Fibroblast of gingiva (primary cell): ENCODE measurements at places on chromosomes 16 and 17.

DNA sequence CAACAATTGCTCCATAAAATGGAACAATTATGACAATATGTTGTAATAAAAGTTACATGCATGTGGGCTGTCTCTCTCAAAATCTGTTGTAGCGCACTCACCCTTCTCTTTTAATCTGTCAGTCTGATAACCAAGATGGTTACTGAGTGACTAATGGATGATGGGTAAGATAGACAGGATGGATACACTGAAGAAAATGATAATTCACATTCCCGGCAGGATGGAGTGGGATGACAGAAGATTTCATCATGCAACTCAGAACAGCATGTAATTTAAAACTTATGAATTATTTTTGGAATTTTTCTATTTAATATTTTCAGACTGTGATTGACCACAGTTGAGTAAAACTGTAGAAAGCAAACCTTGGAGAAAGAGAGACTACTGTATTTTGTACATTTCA is 30.5 kb downstream of the CDH13 start:
- DNase-seq: peak; percentile 72

DNA sequence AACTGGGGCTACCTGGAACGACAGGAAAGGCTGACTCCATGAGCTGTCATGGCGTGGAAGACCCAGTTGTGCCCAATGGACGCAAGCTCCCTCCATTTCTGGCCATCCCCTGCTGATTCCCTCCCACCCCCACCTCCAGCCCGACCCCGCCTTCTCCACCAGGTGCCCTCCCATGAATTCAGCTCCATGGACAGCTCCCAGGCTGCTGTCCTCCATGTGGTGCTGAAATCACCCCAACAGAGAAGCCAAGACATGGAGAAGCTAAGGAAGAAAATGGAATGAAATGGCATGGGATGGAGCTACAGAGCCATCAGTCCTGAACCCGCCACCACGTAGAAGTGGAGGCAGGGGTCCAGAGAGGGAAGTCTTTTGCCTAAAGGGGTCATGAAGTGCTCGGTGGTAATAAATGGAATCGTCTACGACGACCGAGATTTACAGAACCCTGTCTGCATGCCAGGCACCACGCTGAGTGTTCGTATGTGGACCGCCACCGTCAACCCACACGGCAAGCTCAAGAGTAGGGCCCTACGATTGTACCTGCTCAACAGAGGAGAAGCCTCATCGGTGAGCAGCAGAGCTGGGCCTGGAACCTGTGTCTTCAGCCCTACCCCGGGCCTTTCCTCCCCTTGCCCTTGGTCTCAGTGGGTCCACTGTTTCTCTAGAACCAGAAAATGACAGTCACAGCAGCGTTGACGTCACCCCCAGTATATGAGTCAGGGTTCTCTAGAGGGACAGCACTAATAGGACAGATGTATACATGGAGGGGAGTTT is 9.3 kb upstream of the ZC3H18 start:
- no peak for DNase-seq

- DNase-seq: no peak
These were observed 23.2 kb downstream of the ZNF213 start for GRCh38 chr16:3158026-3158509.

GRCh38 chr16:14236401-14236800 is 165.3 kb downstream of the MRTFB start:
- DNase-seq: no peak

DNA sequence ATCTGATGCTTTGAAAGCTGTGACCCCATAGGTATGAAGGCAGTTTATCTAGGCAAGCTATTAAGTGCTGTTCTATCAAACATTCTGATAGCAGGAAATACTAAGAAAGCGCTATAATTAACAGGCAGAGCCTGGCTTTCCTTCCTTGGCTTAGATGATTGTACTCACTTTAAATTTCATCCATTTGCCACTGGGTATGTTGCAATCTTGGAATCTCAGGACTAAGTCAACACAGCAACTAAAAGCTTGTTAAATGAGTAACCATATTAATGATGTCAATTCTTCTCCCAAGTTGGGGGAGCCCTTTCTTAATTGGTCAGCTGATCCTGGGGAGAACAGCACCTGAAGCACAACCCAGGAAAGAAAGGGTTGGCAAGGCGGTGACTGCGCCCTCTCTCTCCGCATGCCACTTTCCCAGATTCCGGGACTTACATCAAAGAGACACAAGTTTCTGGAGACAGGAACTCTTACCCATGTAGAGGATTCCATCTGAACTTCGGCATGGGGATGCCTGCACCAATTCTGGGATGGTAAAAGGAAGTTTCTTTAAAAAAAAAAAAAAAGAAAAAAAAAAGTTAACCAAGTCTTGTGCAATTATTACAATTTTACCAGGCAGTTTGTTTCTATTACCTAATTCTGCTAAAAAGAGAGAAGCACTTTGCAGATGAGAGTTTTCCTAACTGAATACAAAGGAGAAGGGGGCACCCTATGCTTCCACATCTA is 54.4 kb upstream of the ICAM2 start:
- peak; percentile 64 for DNase-seq

- DNase-seq: no peak
These were observed 157.7 kb upstream of the RPL38 start for GRCh38 chr17:74045608-74046280.

DNA sequence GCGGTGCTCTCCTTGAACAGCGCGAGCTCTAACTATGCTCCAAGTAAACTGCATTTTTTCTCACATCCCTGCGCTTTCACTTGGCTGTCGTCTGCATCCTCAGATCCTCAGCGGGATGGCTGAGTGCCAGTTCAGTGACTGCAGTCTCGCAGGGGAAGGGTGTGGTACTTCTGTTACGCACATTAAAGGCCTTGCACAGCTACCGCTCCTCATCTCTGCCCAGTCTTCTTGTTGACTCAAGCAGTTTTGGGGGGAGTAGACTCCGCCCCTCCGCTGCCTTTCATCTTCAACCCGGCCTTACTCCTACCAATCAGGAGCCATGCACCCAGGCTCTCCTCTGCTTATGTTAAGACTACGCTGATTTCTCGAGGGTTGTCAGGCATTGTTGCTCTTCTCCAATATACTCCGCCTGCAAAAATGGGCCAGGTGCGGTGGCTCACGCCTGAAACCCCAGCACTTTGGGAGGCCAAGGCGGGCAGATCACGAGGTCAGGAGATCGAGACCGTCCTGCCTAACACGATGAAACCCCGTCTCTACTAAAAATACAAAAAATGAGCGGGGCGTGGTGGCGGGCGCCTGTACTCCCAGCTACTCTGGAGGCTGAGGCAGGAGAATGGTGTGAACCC is 10.0 kb downstream of the ATP5PD start:
- peak; percentile 13 for DNase-seq

DNA sequence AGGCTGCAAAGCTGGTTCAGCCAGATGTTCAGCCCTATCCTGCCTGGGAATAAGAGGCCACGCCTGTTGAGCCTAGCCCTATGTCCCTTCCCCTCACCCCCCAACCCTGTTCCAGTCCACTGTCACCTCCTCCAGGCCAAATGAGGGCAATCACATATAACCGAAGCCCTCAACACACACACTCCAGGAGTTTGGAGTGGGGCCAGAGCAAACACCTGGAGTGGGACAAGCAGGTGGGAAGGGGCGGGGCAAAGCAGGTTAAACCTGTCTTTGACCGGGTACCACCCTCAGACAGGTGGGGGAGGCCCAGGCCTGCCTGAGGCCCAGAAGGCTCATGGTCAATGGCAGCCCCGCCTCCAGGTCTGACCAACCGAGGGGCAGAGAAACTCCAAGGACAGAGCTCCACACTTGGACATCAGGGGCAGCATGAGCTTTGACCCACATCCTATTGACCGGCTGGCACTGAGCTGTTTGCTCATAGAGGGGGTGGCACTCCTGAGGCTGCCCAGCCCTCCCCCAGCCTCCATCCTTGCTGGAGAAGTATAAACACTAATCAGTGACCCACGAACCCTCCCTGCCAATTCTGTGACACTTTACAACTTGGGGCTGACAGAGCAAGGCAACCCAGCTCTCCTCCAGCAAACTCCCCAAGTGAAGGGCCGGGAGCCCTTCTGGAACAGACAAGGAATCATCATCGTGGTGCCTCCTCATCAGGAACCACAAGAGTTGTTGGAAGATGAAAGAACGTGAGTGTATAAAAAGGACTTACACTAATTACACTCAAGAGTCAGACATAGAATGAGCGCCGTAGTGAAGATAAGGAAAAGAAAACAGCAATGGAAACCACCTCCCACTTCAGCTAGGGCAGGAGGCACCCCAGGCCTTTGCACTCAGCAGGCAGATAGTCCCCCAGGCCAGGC is 1.5 kb downstream of the ESRP2 start:
- no peak for DNase-seq

DNA sequence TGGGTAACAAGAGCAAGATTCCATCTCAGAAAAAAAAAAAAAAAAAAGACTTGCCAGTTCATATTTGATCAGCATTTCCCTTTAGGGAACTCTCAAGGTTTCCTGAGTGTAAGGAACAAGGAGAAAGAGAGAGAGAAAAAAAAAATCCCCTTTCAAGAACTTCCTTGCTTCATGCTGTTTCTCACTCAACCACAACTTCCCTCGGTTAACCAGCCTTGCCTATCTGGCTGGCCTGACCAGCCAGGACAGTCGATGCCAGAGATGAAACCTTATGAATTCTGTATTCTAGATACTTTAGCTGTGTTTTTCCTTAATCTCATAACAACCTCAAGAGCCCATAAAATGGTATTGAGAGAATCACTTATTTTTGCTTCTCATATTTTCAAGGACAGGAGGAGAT is 2.6 kb upstream of the N4BP1 start:
- DNase-seq: no peak

- no peak for DNase-seq
These were observed 21.1 kb downstream of the RARA start for GRCh38 chr17:40329839-40330794.

GRCh38 chr17:33396818-33397217 is 103.7 kb upstream of the ASIC2 start:
- DNase-seq: no peak

DNA sequence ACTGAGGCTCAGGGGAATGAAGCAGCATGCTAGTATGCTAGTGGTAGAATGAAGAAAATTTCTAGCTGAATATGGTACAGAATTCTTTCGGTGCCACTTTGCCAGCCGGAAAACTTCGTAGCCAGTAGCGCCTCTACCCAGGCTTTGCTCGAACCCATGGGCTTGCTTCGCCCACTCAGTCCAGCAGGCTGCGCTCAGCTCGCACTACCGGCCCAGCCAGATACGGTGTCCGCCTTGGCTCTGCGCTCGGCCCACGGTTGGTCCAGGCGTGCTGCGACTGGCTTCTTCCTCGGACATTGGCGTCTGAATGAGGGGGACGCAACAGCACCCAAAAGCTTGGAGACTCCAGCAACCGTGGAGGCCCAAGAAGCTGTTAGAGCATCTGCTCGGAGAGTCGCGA is 372.5 kb upstream of the CDH8 start:
- no peak for DNase-seq

GRCh38 chr17:28550858-28551257 is 1.6 kb downstream of the UNC119 start:
- DNase-seq: no peak

DNA sequence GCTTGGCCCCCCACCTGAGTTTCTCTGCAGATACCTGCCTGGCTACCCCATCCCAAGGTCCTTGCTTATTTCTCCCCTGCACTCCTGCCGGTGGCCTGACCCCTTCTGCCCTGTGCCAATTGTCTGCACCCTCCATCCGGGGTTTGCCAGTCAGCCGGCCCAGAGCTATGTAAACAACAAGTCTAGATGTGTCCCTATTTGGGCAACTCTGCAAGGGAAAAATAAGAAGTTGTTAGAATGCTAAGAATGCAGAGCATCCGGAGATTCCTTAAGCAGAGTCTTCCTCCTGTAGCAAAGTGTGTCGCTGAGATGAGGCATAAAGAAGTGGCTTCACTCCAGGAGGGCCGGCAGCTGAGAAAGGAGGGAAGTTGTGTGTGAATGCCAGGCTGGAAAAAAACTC is 46.6 kb downstream of the RGS9 start:
- DNase-seq: peak; percentile 41

DNA sequence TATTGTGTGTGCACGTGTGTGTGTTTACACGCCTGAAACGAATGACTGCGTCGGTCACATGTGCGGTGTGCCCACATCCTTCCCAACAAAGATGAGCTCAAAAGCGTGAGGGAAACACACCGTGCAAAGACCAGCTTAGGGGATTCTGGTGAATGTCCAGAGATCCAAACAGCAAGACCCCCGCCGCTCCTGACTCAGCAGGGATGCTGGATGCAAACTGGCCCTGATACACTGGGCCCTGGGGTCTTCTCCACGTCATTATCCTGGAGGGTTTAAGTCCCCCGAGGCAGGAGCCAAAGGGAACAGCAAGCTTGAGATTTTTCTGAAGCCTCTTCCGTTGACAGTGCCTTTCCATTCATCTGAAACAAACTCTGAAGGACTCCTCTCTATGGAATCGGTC is 59.2 kb downstream of the TBC1D16 start:
- DNase-seq: no peak

DNA sequence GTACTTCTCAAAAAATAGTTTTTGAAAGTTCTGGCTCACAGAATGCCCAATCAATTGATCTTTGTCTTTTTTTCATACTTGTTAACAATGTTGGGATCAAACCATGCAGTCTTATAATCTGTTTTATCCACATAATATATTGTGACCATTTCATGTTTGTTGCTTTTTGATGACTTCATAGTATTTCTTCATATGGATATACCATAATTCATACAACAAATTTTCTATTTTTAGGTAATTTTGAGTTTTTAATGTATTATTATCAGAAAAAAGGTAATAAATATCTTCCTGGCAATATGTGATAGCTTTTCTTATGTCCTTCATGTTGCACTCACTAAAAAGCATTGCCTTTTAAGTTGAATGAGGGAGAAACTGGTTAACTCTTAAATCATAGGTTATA is 44.8 kb downstream of the TBC1D26 start:
- DNase-seq: no peak

GRCh38 chr16:87954361-87954760 is 3.1 kb downstream of the BANP start:
- no peak for DNase-seq

GRCh38 chr16:67016143-67016542 is 12.8 kb upstream of the CBFB start:
- DNase-seq: no peak

- DNase-seq: no peak
These were observed 50.0 kb downstream of the BEAN1 start for GRCh38 chr16:66477028-66477515.

GRCh38 chr16:30131869-30132475 is 9.0 kb upstream of the MAPK3 start:
- DNase-seq: peak; percentile 26

DNA sequence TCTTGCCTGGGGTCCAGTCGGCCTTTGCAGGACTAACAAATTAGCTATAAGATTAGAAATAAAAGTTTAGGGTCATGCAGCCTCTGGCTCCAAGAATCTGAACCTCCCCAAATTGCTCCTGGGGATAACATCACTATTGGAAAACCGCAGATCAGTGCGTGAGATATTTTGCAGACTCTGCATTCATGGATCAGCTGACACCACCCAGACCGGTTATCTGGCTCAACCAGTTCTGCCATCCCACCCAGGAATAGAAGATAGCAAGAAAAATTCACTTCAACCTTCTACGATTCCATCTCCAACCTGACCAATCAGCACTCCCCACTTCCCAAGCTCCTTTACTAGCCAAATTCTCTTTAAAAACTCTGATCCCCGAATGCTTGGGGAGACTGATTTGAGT is 4.3 kb upstream of the PGS1 start:
- no peak for DNase-seq

- DNase-seq: no peak
These were observed 18.0 kb downstream of the SLFN12L start for GRCh38 chr17:35519439-35519838.
